ENCODE measurements at places on chromosomes 2 and 18.

- no peak for DNase-seq
These were observed 54.5 kb downstream of the MEMO1 start for GRCh38 chr2:31956312-31956711.

DNA sequence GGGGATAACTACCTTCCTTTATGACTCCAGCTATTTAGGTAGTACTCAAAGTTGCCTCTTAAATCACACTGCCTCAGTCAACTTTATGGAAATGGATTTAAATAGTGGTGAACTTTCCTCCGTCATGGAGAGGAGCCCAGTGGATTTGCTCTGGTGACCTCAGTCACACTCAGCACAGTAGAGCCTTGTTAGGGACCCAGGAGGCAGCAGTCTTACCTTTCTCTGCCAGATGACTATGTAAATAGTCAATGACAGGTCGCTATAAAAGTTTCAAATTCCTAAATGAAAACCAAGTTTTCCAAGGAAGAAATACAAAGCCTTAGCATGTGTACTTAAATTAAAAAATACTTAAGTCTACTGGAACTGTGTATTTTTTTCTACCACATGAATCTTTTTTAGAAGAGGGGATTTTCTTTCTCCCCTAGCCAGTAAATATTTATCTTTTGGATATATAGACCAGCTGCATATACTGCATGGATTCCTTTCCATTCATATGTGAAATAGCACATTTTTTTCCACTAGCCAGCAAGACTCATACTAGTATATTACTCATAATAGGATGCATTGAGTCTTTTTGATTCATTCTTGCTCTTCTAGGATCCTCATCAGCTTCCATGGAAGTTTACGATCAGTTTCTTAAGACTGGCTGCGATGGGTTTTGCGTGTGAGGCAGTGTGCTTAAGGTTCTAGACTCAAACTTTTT, 147.1 kb downstream of the FMNL2 start:
- no peak for DNase-seq

DNA sequence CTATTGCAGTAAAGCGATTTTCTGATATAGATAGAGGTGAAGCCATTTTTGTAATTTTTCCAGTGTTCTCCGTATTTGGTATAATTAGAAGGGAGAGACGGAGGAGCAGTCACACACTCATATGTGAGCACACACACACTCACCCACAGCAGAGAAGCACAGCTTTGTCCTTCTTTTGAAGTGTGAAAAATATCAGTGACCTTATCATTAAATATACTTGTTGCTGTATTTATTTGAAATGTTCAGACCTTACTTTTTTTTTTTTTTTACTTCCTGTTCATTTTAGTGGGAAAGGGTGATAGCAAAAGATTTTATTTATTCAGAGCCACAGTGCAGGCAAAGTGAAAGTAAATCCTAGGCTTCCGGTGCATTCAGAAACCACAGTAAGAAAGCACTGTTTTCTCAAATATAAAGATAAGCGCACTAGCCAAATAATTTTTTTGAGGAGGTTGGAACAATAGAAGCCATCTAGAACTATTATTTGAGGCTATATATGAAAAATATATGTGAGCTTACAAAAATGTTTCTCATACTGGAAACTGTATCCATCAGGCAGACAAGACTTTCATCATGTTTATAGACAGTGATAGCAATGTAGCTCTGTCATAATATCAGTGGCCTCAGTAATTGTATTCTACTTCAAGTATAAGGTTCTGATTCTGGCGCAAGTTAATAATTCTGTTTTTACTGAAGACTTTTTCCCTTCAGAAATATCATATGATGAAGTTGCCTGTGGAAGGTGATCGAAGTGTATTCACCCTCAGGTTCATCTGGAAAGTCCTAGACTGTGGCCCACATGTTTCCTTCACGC, 37.2 kb downstream of the TSHZ1 start:
- peak; percentile 22 for DNase-seq

DNA sequence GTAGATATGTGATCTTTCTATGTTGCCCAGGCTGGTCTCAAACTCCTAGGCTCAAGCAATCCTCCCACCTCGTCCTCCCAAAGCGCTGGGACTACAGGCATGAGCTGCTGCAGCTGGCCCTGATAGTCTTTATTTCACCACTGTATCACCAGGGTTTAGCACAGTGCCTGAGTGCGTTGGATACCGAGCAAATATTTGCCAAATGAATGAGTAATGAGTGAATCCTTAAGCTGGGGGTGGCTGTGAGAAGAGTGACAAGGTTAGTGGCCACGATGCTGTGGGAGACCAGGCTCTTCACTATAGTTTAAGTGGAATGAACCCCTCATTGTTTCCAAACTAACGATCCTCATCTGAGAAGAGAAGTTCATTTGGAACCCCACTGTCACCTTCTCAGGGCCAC, 60.8 kb upstream of the FAM136A start:
- DNase-seq: no peak

DNA sequence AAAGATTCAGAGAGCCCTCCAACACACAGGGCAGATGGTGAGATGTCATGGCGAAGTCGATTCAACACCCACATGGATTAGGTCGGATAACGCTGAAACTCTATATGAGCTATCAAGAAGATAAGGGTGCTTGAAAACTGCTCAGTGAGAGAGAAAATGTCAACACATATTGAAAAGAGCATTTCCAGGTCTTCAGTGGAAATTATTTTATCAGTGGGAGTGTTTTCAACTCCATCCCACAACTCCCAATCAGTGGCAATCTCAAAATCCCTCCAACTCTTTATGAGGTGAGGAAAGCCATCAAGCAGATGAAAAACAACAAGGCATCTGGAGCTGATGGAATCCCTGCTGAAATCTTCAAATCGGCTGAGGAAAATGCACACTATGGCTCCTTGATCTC, 104.5 kb upstream of the KLHL14 start:
- no peak for DNase-seq

GRCh38 chr2:143125717-143126116, 3.5 kb upstream of the ARHGAP15 start:
- no peak for DNase-seq

GRCh38 chr2:44932079-44932478, 9.4 kb upstream of the SIX3 start:
- no peak for DNase-seq

DNA sequence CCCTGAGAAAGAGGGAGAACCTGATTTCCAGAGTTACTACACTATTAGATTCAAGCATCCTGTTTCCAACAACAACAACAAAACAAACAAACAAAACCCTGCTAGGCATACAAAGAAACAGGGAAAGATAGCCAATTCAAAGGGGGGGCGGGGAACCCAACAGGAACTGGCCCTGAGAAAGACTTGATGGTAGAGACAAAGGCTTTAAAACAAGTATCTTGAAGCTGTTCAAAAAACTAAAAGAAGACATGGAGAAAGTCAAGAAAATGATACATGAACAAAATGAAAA, 147.1 kb downstream of the THADA start:
- DNase-seq: no peak

- no peak for DNase-seq
These were observed 3.5 kb downstream of the CTDP1 start for GRCh38 chr18:79682894-79683625.

- no peak for DNase-seq
These were observed 105.9 kb upstream of the RBBP8 start for GRCh38 chr18:22827216-22827615.

GRCh38 chr2:99974275-99974674, 168.1 kb downstream of the AFF3 start:
- DNase-seq: no peak

GRCh38 chr2:197233473-197233872, 77.1 kb downstream of the ANKRD44 start:
- no peak for DNase-seq

DNA sequence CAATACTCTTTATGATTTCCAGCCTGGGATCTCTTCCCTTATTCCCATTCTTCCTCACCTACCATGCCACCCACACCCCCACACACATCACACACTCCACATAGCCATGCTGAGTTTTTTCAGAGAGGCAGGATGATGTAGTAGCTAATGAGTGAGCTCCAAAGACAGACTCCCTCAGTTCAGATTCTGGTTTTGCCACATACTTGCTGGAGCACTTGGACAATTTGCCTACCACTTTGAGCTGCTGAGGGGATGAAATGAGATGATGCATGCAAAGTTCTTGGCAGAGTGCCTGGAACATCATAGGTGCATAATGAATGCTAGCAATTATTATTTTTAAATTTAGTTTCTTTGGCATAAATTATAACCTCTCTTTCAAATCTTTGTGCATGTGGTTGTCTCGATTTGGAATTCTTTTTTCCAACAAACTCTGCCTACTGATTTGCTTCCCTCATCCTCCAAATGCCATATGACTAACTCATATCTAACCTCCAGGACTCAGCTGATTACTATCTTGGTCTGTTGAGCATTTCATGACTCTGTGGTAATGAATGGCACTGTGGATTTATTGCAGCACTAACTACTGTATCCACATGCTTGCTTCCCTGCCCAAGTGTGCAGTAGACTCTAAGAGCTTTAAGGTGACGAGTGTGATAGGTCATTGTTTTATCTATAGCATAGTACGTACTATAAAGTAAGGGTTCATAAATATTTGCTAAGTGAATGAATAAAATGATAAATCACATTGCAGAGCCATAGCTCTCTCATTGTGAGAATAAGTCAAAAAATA, 99.1 kb downstream of the TACR1 start:
- DNase-seq: no peak

DNA sequence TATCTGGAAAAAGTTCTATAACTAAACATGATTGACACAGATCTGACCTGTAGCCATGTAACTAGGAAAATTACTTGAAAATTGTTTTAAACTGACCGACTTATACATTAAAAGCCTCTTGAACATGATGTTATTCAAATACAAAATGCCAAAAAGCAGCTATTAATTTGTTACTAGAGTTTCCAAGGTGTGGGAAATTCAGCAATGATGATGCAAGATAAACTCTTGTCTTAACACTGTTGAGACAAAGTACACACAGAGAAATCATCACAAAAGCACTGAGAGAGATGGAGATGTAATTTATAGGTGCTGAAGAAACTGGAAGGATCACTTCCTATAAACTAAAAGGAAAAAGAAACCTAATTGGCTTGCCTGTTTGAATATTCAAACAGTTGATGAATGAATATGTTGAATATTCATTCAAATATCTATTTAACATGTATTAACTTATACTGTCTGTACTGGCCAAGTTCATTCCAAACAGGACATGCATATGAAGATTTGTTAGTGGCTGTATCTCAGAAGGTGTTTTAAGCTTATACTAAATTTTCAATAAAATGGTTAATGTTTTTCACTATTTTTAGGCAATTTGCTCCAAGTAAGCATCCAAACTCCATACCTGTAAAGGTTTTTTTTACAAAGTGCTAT, 34.6 kb upstream of the WDR75 start:
- no peak for DNase-seq

- DNase-seq: no peak
These were observed 102.5 kb downstream of the GAREM1 start for GRCh38 chr18:32368170-32368569.

DNA sequence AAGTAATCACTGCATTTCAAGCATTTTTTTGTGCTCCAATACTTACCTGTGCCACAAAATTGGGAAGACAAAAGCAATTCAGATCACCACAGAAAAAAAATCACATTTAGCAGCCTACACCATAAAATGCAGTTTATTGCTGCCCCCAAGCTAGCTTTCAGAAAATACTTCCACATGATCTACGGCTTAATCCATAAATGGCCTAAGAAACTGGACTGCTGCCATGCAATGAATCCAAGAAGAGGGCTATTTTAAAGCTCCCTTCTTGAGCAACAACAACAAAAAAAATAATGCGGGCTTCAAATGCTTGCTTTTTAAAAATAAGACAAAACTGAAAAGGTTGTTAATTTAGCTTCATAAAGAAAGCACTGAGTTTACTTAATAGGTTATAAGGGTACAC, 272.3 kb downstream of the RAD51AP2 start:
- DNase-seq: no peak

DNA sequence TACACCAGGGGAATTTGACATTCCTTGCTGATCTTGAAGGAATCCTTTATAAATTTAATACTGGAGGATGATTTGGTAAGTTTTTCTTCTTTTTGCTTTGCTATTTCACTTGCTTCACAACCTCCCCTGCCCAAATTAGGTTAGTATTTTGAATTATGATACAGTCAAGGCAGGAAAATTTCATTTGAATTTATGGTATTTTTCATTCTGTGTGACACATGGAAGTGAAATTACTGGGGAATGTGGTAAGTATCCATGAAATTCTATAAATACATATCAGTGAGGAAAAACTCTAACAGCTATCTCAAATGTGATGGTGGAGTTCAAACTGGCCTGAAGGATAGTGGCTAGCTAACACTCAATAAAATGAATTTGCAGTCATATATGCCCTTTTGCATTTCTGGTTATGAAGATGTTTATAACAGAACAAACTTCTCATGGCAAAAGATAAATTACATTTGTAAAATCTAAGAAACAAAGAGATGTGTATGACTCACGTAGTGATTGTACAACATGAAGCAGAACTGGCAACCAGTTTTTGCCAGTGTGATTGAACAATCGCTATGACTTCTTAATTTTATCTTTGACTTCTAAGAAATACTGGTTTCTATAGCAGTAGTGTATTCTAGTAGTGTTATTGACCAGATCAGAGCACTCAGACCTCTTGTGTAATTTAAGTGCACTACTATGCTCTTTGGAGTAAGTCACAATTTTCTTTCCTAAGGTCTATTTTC, 152.6 kb downstream of the IKZF2 start:
- DNase-seq: no peak

- no peak for DNase-seq
These were observed 25.3 kb downstream of the DYNAP start for GRCh38 chr18:54616220-54616848.

GRCh38 chr2:37196320-37197195, at the start of gene CEBPZOS:
TSS of gene CEBPZOS (plus strand) at chr2:37196496. CDS start at chr2:37199705, 3,209 bp downstream.
- DNase-seq: peak; percentile 59

- no peak for DNase-seq
These were observed 70.7 kb downstream of the SNORC start for GRCh38 chr2:232940724-232941123.

DNA sequence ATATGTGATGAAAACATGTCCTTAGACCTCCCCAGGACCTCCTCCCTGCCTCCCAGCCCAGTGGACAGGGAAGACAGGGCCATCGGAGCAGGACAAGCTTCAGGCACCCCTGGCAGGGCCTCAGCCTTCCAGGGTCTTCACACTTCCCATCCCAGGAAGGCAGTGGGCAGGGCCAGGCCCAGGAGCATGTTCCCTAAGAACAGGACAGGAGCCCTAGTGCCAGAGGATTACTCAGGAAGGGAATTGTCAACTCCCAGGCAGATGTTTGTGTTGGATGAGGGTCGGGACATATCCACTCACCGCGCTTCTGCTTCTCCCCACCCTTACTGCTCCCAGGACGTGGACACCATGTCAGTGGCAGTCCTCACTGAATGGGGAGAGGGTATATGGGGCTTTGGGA, 138.9 kb downstream of the TNS1 start:
- DNase-seq: no peak

- peak; percentile 69 for DNase-seq
These were observed 10.2 kb upstream of the IMP4 start for GRCh38 chr2:130332271-130333073.

All from fibroblast of the conjunctiva (primary cell).